ENCODE measurements at places on chromosomes 4 and X. TPM values are rescaled to one million over a fixed set of nuclear protein-coding genes. Genes with fewer than 3 reads are reported as not detected.

DNA sequence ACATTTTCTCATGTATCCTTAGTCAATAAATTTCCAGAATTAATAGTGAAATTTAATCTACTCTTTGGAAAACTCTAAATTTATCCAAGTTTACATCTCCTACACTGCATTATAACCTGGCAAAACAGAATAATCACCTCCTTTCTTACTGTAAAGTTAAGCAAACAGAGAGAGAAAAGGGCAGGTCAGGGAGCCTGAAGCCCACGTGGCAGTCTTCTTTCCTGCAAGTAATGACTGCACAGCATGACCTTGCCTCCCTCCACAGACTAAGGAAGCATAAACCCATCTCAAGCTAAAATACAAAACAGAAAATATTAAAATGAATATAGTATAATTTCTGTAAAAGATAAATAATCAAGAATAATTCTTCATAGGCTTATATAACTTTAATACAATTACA is 1153.0 kb downstream of the C4orf33 start:
- no peak overlapping the region for H3K27ac ChIP-seq
- H3K27me3 ChIP-seq = no peaks in the 10 kb centered on the region
- DNase-seq = no peak
- no peaks in the 10 kb centered on the region for H3K36me3 ChIP-seq

- no peak for DNase-seq
- H3K4me3 ChIP-seq = no peak overlapping the region
- no peak overlapping the region for H3K27ac ChIP-seq
These were observed 241.5 kb downstream of the COX18 start for GRCh38 chr4:72827968-72828367.

DNA sequence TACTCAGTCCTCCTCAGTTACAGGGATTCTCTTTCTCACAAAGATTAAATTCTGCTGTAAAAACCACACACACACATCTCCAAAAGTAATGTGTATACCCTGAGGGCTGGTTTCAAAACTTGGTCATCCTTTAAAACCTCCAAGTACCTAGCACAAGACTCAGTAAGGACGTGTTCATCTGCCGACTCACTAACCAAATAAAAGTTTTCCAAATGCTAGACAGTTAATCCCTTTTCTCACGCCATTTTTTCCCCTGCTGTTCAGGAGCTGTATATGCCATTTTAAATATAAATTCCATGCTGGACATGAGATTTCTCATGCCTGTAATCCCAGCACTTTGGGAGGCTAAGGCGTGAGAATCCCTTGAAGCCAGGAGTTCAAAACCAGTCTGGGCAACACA is 3.9 kb upstream of the SAT1 start:
- no peaks in the 10 kb centered on the region for H3K36me3 ChIP-seq
- H3K4me3 ChIP-seq = no peak overlapping the region
- DNase-seq = no peak
- no peaks in the 10 kb centered on the region for H3K27me3 ChIP-seq
- peaks cover 9% of the 10 kb centered on the region for H3K4me1 ChIP-seq
- no peak overlapping the region for H3K27ac ChIP-seq

The SLC10A4 gene
- 1.6 TPM for total RNA-seq

DNA sequence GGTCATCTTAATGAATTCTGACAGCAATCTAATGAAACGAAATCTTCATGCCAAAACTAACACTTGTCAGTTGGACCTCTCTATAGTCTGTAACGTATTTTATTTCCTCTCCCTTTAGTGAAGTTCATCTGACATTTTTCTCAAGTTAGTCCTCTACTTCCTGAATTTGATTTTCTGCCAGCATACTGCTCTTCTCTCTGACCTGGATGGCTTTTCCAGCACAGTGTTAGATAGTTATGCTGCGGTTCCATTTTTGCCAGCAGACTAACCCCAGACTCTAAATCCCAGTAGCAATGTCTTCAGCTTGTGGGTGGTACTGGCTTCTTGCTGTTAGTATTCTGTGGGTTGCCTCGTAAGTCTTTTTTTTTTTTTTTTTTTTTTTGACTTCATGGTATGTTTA is 146.7 kb upstream of the VEGFC start:
- H3K36me3 ChIP-seq = no peaks in the 10 kb centered on the region
- no peak for DNase-seq
- no peaks in the 10 kb centered on the region for H3K27me3 ChIP-seq
- no peak overlapping the region for H3K27ac ChIP-seq

- no peak for DNase-seq
- no peaks in the 10 kb centered on the region for H3K4me1 ChIP-seq
- no peaks in the 10 kb centered on the region for H3K36me3 ChIP-seq
- no peak overlapping the region for H3K4me3 ChIP-seq
These were observed 458.1 kb upstream of the INTU start for GRCh38 chr4:127174616-127175015.
